ENCODE measurements at places on chromosomes 2 and 18.

DNA sequence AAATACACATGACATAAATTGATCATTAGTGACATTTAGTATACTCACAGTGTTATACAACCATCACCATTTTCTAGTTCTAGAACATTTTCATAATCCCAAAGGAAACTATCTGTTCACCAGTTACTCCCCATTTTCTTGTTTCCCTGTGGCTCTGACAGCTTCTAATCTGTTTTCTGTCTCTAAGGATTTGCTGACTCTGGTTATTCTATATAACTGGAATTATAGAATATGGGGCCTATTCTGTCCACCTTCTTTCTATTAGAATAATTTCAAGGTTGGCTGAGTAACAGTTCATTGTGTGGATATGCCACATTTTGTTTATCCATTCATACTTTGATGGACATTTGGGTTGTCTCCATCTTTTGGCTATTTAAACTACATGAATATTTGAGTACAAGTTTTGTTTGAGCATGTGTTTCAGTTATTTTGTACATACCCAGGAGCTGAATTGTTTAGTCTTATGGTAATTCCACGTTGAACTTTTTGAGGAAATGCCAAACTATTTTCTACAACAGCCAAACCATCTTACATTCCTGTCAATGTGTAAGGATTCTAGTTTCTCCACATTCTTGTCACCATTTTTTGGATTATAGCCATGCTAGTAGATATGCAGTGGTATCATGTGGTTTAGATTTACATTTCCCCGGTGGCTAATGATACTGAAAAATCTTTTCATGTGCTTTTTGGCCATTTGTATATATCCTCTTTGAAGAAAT lies 20.5 kb downstream of the KIAA1328 start:
- no peak for DNase-seq

GRCh38 chr2:104733226-104733943 lies 120.5 kb upstream of the POU3F3 start:
- DNase-seq: no peak

GRCh38 chr18:73839441-73839840 lies 308.2 kb downstream of the FBXO15 start:
- no peak for DNase-seq

- no peak for DNase-seq
These were observed 232.7 kb downstream of the MBD2 start for GRCh38 chr18:53991805-53992204.
